Naive thymus-derived CD8-positive, alpha-beta T cell (primary cell): ENCODE measurements at places on chromosomes 5 and 9. TPM values are rescaled to one million over a fixed set of nuclear protein-coding genes. Genes with fewer than 3 reads are reported as not detected.

RPL12 gene
- polyA plus RNA-seq, result 2,163 TPM

- no peak for DNase-seq
Observed at GRCh38 chr5:100855937-100856430, 47.1 kb downstream of the ST8SIA4 start.

DNA sequence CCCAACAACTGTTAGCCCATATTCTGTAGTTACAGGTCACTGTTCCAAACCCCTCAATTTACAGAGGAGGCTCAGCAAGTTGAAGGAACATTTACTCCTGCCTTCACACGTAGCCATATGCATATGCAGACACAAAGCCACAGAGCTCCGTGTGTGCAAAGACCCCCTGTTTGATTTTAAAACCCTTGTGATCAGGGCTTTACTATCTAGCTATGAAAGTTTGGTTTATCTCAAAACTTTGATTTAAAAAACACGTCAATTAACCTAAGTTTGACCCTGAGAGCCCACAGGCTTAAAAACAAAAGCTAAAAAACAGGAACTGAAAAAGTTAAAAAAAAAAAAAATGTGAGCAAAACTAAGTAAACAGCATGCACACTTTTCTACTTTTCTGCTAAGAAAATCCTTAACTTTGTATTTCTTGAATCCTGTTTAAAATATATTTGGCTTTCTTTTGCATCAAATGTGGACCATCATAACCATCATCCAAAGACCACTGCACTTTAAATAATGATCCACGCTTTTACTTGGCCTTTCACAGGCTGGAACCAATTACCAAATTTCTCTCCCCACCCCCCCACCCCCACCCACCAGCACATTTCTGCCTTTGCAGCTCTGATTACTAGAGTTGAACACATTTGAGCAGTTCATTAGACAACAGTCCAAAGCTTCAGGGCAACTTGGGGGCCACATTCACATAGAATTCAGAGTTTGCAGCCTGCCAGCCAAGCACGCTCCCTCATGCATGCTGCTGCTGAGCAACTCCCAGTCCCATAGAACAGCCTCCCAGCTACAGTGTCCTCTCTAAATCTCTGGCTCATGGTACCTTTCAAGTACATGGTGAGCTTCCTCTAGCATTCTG is 128.8 kb upstream of the MAP3K1 start:
- peak; percentile 22 for DNase-seq

DNA sequence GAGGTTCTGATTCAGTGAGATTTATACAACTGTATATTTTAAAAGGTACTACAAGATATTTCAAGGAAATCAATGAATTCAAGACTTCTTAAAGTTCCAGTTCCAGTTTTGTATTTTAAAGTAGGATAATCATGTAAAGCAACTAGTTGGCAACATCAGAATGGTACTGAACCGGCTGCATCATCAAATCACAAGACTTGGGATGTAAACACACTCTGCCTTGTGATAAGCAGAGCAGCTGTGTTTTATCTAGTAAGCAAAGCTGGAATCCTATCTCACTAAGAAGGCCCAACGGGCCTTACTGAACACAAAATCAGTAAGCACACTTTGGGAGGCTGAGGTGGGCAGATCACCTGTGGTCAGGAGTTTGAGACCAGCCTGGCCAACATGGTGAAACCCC is 327.2 kb upstream of the NREP start:
- DNase-seq, result no peak

- DNase-seq, result no peak
Observed at GRCh38 chr9:94913550-94913949, 187.1 kb downstream of the AOPEP start.

OR1L4 gene
- polyA plus RNA-seq, result not detected

KCNIP1 gene
- not detected for polyA plus RNA-seq

DNA sequence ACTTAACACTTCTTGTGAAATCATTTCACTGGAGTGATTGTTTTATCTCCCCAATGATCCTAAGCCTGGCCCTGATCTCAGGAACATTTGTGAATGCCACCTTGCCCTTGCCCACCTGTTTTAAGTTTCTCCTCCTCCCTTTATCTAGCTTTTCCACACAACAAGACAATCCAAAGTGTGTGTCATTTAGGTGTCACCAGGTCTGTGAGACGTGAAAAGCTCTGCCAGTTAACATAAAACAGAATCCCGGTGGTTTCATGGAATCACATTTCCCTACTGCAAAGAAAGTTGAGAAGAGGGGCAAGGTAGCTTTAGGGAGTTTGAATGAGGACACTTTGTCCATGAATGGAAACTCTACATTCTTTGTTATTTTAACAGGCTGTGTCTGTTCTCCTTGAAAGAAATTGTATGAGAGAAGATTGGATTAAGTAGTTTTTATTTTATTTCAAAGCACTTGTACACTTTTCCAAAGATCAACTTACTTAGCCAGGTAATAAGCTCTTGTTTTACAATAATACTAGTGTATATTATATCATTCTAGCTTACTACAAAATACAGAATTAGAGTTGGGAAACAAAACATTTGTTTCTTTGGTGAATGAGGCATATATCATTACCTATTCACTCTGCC is 239.0 kb downstream of the ISL1 start:
- no peak for DNase-seq

TCF7 gene
- 207 TPM for polyA plus RNA-seq

GRCh38 chr5:112735702-112736101 is 2.0 kb upstream of the APC start:
- DNase-seq, result no peak

PRUNE2 gene
- not detected for polyA plus RNA-seq

GRCh38 chr5:126615286-126615685 is 14.5 kb downstream of the PHAX start:
- no peak for DNase-seq

ANGPTL2 gene
- polyA plus RNA-seq, result not detected

- no peak for DNase-seq
Observed at GRCh38 chr5:1668141-1668721, 131.4 kb downstream of the MRPL36 start.

DNA sequence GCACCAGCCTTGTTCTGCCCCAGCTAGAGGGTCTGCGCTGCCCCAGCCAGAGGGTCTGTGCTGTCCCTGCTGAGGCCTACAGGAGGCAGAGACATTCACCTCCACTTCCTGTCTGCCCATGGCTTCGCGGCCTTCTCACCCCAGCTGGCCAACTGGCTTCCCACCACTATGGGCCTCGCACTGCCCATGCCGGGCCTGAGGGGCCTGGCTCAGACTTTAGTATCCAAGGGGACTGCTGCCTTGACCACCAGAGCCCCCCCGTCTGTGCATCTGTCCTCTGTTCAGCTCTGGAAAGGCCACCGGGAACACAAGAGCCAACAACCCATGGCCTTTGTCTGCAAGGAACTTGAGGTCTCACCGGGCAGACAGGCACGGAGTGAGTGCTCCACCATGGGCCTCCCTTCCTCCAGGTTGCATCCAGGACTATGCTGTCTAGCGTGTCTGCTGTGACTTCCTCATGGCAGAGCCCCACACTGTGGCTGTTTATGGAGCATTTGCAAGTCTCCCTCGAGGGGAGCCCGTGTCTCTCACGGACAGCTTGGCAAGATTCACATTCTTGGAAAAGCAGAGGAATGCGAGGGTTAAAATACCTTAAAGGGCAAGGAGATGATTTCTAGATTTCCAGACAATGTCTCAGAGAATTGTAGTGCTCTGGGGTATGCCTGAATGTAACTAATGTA is 1.7 kb downstream of the DCANP1 start:
- DNase-seq, result no peak

- DNase-seq, result no peak
Observed at GRCh38 chr9:126986506-126986951, 71.9 kb downstream of the RALGPS1 start.

DNA sequence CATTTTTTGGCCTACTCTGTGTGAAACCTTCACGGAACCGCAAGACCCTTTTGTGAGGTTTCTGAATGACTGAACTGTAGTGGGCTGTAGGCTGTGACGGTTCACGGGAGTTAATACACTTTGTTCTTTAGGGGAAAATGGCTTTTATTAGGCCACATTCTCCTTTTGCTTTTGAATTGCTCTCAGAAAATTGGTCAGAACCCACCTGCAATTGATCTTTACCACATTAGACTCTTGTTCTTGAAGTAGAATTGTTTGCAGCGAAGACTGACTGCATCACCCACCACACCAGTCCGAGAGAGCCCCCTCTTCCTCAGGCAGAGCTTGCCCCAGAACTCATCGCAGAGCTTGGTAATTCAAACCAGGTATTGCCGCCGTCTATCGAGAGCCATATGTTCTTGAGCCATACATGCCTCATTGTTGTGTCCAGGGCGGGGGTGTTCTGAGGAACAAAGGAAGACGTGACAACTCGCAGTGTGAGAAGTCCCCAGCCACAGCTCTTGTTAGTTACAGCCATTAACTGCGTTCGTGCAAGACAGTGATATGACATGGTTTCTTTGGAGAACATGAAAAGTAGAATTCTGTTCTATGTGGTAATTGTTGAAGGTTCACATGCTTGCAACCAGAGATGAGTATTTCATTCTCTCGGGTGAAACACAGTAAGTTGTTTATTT is 166.4 kb upstream of the OTULINL start:
- DNase-seq, result no peak

DNA sequence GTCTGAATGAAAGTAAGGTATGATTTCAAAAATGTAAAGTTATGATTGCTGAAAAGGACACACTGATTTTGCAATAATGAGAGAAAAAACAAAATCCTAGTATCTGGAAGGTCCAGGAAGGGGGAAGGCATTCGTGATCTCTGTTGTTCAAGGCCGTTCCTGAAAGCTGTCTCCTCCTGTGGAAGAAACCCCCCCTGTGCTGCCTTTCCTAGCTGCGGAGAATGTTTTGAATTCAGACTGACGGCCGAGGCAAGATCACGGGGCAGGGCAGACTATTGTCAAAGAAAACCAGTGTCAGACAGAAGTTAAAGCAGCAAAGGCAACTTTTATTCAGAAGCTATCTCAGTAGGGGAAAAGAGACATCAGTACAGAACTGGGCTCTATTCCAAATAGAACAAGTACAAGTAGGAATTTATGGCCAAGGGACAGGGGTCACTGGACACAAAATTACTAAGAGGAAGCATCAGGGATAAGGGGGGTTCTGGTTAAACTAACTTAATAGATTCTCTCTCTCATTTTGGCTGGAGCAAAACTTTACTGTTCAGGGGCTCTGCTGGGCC is 61.9 kb upstream of the IGFBPL1 start:
- no peak for DNase-seq

GRCh38 chr5:35117967-35118366 is 70.2 kb upstream of the AGXT2 start:
- DNase-seq, result no peak

- DNase-seq, result no peak
Observed at GRCh38 chr5:172641359-172642050, 442 bp downstream of the NEURL1B start.

DNA sequence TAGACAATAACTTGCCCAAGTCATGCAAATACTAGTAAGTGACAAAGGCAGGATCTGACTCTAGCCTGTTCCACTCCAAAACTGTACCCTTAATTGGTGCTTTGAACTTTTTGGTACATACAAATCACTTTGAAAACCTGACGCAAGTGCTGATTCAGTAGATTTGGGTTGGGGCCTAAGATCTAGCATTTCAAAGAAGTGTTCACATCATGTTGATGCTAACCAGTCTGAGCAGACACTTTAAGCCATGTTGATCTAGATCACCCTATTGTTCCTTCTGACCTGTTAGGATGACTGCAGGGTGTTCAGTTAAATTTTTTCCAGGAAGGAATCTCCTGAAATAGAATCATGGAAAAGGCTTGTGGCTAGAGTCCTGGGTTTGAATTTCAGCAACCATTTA is 57.7 kb upstream of the CPEB4 start:
- no peak for DNase-seq
